ENCODE measurements at places on chromosomes 4 and X.

GRCh38 chr4:81442484-81443085 is 29.1 kb downstream of the RASGEF1B start:
- no peak overlapping the region for H3K27ac ChIP-seq
- no peaks in the 10 kb centered on the region for H3K27me3 ChIP-seq
- H3K4me3 ChIP-seq, result no peak overlapping the region
- no peak for DNase-seq

- H3K4me1 ChIP-seq, result no peaks in the 10 kb centered on the region
- DNase-seq, result no peak
- H3K27me3 ChIP-seq, result peaks cover 1% of the 10 kb centered on the region
- no peaks in the 10 kb centered on the region for H3K36me3 ChIP-seq
- H3K4me3 ChIP-seq, result no peak overlapping the region
These were observed 4.4 kb downstream of the UNC5C start for GRCh38 chr4:95544113-95545103.

GRCh38 chr4:123077330-123077729 is 154.9 kb upstream of the NUDT6 start:
- DNase-seq, result no peak
- no peaks in the 10 kb centered on the region for H3K27me3 ChIP-seq
- H3K27ac ChIP-seq, result no peak overlapping the region
- H3K4me1 ChIP-seq, result no peaks in the 10 kb centered on the region
- no peak overlapping the region for H3K4me3 ChIP-seq

DNA sequence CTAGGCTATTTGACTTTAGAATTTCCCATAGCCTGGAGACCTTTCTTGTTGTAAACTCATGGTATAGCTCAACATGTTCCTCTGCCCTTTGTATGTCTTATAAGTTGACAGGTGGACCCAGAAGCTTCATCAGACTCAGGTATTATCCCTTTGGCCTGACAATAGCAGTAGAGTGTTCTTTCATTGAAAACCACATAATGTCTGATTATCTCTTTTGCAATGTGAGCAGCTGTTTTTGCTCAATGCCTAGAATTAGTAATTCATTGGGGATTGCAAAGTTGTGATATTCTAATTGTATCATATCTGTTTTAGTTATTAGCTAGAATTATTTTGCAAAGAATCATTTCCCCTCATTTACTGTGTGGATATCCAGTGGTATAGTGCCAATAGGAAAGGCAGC is 27.5 kb downstream of the TBC1D19 start:
- H3K27me3 ChIP-seq, result no peaks in the 10 kb centered on the region
- DNase-seq, result no peak
- peaks cover 15% of the 10 kb centered on the region for H3K36me3 ChIP-seq
- H3K4me3 ChIP-seq, result no peak overlapping the region
- no peak overlapping the region for H3K27ac ChIP-seq

- H3K27ac ChIP-seq, result no peak overlapping the region
- no peaks in the 10 kb centered on the region for H3K36me3 ChIP-seq
- H3K4me3 ChIP-seq, result no peak overlapping the region
- H3K4me1 ChIP-seq, result no peaks in the 10 kb centered on the region
- no peaks in the 10 kb centered on the region for H3K27me3 ChIP-seq
These were observed 14.7 kb downstream of the PDGFC start for GRCh38 chr4:156956826-156957368.

- peaks cover 55% of the 10 kb centered on the region for H3K4me1 ChIP-seq
- no peaks in the 10 kb centered on the region for H3K27me3 ChIP-seq
- no peak for DNase-seq
These were observed 19.3 kb downstream of the SEL1L3 start for GRCh38 chr4:25843340-25844097.

DNA sequence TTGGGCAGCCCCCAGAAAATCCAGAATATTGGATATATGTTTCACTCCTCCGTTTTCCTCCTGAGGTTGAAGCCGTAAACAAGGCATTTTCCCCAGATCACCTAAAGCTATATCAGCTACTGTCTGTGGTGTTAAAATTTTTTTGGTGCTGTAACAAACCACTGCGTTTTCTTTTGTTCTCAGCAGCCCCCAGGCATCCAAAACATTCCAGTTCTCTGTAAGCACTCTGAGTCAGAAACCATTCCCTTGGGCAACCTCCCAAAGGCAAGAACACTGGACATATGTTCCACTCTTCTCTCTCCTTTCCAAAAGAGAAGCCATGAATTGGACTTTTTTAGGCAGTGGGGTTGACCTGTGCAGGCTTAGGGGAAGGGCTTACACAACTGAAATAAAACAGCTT is 310.9 kb downstream of the MID1IP1 start:
- no peak for DNase-seq
- peaks cover 3% of the 10 kb centered on the region for H3K36me3 ChIP-seq
- H3K4me1 ChIP-seq, result no peaks in the 10 kb centered on the region
- no peak overlapping the region for H3K4me3 ChIP-seq
- peaks cover 2% of the 10 kb centered on the region for H3K27me3 ChIP-seq

GRCh38 chr4:47309165-47309564 is 154.3 kb downstream of the COMMD8 start:
- H3K4me1 ChIP-seq, result no peaks in the 10 kb centered on the region
- H3K36me3 ChIP-seq, result no peaks in the 10 kb centered on the region
- H3K27ac ChIP-seq, result no peak overlapping the region
- H3K4me3 ChIP-seq, result no peak overlapping the region

GRCh38 chr4:90126805-90127204 is 389 bp upstream of the CCSER1 start:
- H3K36me3 ChIP-seq, result peaks cover 2% of the 10 kb centered on the region
- no peaks in the 10 kb centered on the region for H3K27me3 ChIP-seq
- DNase-seq, result no peak

DNA sequence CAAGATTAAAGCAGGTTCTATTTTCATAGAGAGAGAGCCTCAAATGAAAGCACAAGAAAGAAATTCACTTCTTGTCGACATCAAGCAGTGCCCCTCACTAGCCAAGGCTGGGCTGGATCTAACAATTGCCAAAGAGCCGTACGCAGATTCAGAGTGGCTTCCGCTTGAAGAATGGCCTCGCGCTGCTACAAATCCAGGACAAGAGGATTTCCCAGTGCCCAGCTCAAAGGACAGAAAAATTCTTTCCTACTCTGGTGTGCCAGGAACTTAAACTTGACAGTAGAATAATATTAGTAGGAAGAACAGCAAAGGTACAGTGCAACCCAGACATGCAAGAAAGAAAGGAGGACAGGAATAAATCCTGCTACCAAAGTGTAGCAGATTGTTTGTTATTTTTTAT is 56.5 kb upstream of the PPARGC1A start:
- no peak overlapping the region for H3K27ac ChIP-seq
- H3K36me3 ChIP-seq, result no peaks in the 10 kb centered on the region
- no peak for DNase-seq
- H3K4me3 ChIP-seq, result no peak overlapping the region
- H3K27me3 ChIP-seq, result peaks cover 1% of the 10 kb centered on the region

GRCh38 chr4:169229571-169230028 is 41.2 kb downstream of the SH3RF1 start:
- peaks cover 4% of the 10 kb centered on the region for H3K36me3 ChIP-seq
- no peak overlapping the region for H3K4me3 ChIP-seq
- H3K4me1 ChIP-seq, result no peaks in the 10 kb centered on the region
- no peaks in the 10 kb centered on the region for H3K27me3 ChIP-seq

- peaks cover 36% of the 10 kb centered on the region for H3K36me3 ChIP-seq
- H3K27ac ChIP-seq, result no peak overlapping the region
- no peak overlapping the region for H3K4me3 ChIP-seq
- H3K27me3 ChIP-seq, result no peaks in the 10 kb centered on the region
- H3K4me1 ChIP-seq, result no peaks in the 10 kb centered on the region
These were observed 50.7 kb downstream of the MAB21L2 start for GRCh38 chr4:150632639-150633038.

DNA sequence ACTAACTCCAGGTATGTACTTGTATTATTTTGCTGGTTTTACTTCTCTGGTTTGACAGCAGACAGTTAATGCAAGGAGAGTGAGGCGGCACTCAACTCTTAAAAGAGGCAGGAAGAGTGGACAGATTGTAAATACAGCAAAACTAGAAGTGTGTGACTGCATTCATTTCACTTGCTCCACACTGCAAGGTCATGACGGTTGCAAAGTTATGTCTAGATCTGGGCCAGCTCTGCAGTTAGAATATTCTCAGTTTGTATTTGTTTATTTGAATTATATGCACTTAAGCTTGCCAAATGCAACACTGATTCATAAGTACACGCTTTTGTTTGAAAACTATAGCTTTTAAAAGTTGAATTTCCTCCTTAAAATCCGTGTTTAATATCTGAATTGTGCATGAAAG is 148.9 kb downstream of the STIM2 start:
- H3K4me3 ChIP-seq, result no peak overlapping the region
- DNase-seq, result no peak
- peaks cover 4% of the 10 kb centered on the region for H3K4me1 ChIP-seq
- peak overlapping the region; percentile 71 for H3K27ac ChIP-seq
- H3K27me3 ChIP-seq, result no peaks in the 10 kb centered on the region

GRCh38 chr4:76526585-76526990 is 91.6 kb downstream of the SHROOM3 start:
- no peak for DNase-seq
- peaks cover 12% of the 10 kb centered on the region for H3K27me3 ChIP-seq
- H3K27ac ChIP-seq, result no peak overlapping the region
- no peaks in the 10 kb centered on the region for H3K4me1 ChIP-seq

DNA sequence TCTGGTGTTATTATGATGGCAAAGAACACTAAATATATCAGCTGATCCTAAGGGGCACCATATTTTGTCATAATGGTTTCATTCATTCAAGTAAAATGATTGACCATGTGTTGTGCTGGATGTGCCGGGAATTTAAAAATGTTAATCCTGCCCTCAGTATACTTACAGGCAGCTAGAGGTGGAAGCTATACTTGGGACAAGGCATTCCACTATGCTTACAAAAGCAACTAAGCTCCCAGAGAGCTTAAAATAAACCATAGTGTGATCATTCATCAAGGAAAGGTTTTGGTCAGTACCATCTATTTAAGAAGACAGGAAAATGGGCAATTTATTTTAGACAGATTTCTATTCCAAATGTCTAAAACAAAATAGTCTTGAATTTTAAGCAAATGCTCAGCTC is 46.4 kb downstream of the NR3C2 start:
- peaks cover 8% of the 10 kb centered on the region for H3K4me1 ChIP-seq
- H3K27me3 ChIP-seq, result no peaks in the 10 kb centered on the region
- peaks cover 3% of the 10 kb centered on the region for H3K36me3 ChIP-seq
- no peak overlapping the region for H3K4me3 ChIP-seq
- DNase-seq, result no peak
- no peak overlapping the region for H3K27ac ChIP-seq

- no peak overlapping the region for H3K4me3 ChIP-seq
- no peaks in the 10 kb centered on the region for H3K27me3 ChIP-seq
- no peaks in the 10 kb centered on the region for H3K36me3 ChIP-seq
- no peak overlapping the region for H3K27ac ChIP-seq
- no peak for DNase-seq
These were observed 7.3 kb upstream of the DTHD1 start for GRCh38 chr4:36274158-36274557.

DNA sequence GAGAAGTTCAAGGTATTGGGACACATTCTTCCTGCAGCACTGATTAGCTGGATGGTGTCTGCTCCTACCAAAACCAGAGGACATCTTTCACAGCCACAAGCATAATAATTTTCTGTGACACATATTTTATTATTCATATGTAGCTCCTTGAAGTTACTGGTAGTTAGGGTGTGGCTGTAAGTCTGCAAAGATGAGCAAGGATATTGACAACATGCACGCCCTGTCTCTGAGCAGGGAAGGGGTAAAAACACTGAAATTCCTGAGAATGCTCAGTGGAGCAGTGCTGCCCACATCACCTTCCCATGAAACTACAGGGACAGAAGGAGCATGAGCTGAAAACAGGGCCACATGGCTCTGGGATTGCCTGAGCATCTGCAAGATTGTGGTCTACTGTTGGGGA is 38.9 kb downstream of the PARM1 start:
- no peak for DNase-seq
- no peak overlapping the region for H3K27ac ChIP-seq
- H3K4me3 ChIP-seq, result no peak overlapping the region
- peaks cover 4% of the 10 kb centered on the region for H3K4me1 ChIP-seq
- H3K36me3 ChIP-seq, result peaks cover 20% of the 10 kb centered on the region
- peaks cover 2% of the 10 kb centered on the region for H3K27me3 ChIP-seq

DNA sequence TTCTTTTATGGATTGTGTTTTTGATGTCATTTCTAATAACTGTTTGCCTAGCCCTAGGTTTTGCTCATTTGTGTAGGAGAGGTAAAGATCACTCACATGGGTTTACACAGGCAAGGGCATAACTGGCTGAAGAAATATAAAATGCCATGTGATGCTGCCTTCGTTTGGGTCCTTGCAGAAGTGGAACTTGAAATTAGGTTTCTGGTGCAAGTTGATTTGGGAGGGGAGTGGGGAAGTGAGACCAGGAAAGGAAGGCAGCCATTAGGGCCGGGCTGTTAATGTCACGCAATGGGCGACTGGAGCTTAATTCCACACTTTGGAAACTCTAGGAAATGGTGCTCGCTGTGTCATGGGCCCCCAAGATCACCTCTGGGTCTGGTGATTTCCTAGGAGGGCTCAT is 14.5 kb downstream of the CLCN4 start:
- H3K27ac ChIP-seq, result no peak overlapping the region
- no peak for DNase-seq
- no peak overlapping the region for H3K4me3 ChIP-seq
- peaks cover 18% of the 10 kb centered on the region for H3K36me3 ChIP-seq
- H3K27me3 ChIP-seq, result no peaks in the 10 kb centered on the region
- H3K4me1 ChIP-seq, result peaks cover 10% of the 10 kb centered on the region

DNA sequence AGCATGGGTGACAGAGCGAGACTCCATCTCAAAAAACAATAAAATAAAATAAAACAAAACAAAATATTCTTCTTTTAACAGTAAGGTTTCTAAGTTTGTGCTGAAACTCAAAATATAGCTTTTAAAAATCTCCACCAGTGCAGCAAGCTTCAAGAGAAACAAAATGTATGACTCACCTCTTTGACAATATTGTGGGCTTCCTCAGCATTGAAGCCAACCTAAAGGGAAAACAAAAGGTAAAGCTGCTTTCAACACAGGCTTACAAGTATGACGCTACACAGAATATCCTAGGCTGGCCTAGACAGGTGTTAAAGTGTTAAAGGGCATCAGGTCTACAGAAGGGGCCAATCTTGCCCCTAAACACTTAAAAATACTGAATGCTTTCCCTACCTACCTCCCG is 1.2 kb downstream of the DYNLT3 start:
- H3K4me1 ChIP-seq, result peaks cover 7% of the 10 kb centered on the region
- H3K27ac ChIP-seq, result no peak overlapping the region

GRCh38 chr4:12880844-12881243 is 603.3 kb downstream of the RAB28 start:
- H3K27ac ChIP-seq, result no peak overlapping the region
- H3K4me3 ChIP-seq, result no peak overlapping the region
- H3K36me3 ChIP-seq, result no peaks in the 10 kb centered on the region
- no peaks in the 10 kb centered on the region for H3K4me1 ChIP-seq
- no peak for DNase-seq
- no peaks in the 10 kb centered on the region for H3K27me3 ChIP-seq

DNA sequence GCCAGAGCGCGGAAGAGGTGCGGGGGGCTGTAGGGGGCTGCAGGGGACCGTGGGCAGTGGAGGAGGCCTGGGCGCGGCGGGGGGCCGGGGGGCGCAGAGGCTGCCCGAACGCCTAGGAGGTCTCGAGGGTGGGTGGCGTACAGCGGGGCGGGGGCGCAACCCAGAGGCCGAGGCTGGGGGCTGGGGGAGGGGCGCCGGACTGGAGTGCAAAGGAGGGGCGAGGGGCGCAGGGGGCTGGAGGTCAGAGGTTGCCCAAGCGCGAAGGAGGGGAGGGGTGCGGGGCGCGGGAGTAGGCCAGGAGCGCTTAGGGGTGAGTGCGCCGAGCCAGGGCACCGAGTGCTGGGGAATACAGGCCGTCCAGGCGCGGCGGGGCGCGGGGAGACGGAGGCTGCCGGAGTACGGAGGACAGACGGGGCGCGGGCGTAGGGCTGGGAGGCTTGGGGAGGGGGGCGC is 255 bp downstream of the GYG2 start:
- no peak overlapping the region for H3K4me3 ChIP-seq
- no peak for DNase-seq
- H3K4me1 ChIP-seq, result no peaks in the 10 kb centered on the region
- H3K27me3 ChIP-seq, result peaks cover 8% of the 10 kb centered on the region
- H3K36me3 ChIP-seq, result no peaks in the 10 kb centered on the region
- H3K27ac ChIP-seq, result no peak overlapping the region
